Choroid plexus epithelial cell (primary cell): ENCODE measurements at places on chromosomes 13 and 19.

DNA sequence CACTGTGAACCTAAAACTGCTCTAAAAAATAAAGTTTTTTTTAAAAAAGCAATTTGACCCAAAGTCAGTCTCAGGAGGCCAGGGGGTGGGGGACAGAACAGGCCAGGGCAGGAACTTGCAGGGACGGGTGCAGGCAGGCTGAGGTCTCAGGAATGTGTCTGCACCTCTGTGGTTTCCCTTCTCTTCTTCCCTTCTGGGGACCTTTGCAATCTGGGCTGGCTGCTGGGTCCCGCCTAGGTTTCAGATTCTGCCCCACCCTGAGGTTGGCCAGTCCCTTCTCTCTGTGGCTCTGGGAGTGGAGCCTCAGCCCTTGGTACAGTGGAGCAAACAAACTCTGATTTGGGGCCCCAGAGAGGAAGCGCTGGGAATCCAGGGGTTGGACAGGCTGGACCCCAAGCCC is 5.3 kb upstream of the F2RL3 start:
- DNase-seq = no peak

DNA sequence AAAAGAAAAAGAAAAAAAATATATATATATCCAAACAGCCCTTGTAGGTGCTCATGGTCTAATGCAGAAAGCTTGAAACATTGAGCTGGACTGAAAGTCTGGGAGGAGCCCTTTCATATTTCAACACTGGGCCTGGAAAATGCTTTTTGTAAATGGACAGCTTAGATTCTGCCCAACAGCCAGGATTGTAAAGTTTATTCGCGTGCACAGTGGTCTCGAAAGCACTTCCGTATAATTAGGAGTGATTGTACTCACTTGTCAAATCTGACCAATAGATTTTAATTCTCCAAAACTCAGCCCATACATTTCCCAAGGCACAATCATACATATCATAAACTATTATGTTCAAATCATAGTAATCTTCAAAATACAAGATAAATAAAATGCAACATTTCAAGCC is 260.1 kb downstream of the COL4A1 start:
- no peak for DNase-seq

DNA sequence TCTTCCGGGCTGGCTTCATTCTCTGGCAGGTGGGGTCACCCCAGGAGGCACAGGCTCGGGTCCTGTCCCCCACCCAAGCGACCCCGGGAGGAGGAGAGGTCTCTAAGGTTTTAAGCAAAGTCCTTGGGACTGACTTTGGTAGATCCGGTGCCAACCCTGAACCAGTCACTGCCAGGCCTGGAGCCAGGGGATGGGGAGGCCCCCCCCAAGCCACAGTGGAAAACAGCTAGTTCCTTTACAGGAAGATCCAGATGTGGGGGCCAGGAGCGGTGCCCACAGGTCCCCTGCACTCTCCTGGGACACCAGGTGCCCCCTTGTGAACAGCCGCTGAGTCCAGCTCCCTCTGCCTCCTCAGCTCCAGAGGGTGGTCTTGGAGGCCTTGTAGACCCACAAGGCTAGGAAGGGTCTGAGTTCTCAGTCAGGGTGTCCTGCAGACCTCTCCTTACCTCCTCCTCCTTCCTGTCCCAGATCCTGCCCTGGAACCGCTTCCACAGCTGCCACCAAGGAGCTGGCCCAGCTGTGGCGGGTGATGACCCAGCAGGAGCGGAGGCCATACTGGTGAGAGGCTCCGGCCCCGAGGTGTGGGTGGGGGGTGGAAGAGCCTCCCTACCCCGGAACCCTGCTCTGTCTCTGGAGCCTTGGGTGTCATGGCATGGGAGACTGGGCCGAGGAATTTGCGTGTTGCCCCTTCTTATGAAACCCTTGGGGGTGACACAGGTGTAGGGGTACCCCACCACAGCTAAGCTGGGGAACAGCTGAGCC is 6.0 kb downstream of the SIX5 start:
- DNase-seq = no peak

- DNase-seq = peak; percentile 1
Measured at GRCh38 chr13:84870190-84870589, 929.0 kb downstream of the SLITRK6 start.

- DNase-seq = no peak
Measured at GRCh38 chr13:26372747-26373146, 118.8 kb downstream of the CDK8 start.

GRCh38 chr13:102869948-102870676 is 24.3 kb downstream of the ERCC5 start:
- DNase-seq = no peak

DNA sequence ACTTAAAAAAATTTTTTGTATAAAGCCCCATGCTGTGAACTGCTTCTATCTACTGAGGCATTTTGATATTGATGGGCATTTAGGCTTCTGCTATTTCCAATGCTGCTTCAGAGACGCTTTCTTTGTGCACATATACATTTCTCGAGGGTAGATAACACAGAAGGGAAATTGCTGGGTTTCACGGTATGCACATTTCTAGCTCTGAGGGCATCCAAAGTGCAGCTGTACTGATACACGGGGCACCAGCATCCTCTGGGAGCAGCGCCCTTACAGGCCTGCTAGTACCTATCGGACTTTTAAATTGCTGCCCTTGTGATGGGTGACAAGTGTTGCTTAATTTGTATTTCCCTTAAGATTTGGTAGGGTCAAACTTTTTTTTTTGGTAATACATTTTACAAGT is 88.6 kb downstream of the KCTD15 start:
- DNase-seq = no peak

GRCh38 chr13:94007072-94007471 is 472.4 kb downstream of the DCT start:
- DNase-seq = no peak

DNA sequence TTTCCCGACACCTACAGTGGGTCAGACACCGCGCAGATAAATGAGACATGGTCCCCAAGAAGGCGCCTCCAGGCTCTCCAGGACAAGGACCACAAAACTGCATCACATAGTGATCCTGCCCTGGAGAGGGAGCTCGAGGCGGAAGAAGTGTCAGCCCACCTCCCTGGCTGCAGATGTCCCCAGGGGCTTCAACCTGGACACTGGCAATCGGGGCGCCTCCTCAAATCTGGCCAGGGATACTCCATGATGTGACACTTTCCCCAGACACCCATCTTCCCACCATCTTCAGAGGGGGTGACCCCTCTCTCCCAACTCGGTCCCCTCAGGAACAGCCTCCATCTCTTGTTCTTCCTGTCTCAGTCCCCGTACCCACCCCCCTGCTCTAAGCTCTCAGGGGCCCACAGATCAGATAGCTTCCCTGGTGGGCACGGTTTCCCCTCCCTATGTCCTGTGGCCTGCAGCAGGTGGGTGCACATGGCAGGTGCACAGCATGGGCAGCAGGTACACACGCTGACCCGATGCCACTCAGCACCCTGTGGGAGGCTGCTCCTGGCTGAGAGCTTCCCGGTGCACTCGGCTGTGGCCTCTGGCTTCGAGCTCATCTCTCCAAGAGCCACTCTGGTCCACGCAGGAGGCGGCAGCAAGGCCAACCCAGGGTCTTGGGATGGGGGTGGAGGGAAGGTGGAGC is 61.2 kb downstream of the PEPD start:
- DNase-seq = no peak

- DNase-seq = peak; percentile 26
Measured at GRCh38 chr13:44816701-44817100, 172.6 kb downstream of the NUFIP1 start.

DNA sequence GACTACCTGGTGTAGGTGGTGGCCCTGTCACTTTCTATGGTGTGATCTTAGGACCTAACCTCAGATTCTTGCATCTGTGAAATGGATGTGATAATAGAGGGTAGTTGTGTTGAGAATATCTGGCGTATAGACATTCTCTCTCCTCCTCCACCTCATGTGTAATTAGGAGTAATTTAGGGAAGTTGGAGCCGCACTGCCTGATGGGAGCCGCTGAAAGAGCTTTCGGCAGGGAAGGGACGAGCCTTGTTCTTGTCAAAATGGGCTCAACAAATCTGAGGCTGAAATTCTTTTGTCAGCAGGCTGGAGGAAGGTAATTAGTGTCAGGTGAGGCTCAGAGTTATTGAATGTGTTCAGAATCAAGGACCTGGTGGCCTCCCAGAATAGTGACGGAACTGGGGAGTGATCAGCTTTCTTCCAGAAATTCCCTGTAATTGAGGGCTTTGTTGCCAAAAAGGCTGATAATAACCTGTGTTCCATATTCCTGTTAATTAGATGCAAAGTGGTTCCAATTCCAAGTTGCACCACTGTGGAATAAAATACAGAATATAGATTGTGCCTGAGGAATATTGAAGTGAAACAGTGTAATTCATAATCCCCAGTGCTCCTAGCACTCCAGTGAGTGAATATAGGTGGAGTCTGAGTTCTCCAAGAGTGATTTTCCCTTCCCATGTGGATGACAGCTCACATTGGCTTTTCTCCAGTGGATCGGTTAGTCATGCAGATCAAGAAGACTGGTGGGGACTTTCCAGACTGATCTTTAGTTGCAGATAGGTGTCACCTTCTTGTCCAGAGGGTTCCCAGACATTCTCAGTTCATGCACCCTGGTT is 47.5 kb downstream of the SPATA13 start:
- DNase-seq = peak; percentile 84

DNA sequence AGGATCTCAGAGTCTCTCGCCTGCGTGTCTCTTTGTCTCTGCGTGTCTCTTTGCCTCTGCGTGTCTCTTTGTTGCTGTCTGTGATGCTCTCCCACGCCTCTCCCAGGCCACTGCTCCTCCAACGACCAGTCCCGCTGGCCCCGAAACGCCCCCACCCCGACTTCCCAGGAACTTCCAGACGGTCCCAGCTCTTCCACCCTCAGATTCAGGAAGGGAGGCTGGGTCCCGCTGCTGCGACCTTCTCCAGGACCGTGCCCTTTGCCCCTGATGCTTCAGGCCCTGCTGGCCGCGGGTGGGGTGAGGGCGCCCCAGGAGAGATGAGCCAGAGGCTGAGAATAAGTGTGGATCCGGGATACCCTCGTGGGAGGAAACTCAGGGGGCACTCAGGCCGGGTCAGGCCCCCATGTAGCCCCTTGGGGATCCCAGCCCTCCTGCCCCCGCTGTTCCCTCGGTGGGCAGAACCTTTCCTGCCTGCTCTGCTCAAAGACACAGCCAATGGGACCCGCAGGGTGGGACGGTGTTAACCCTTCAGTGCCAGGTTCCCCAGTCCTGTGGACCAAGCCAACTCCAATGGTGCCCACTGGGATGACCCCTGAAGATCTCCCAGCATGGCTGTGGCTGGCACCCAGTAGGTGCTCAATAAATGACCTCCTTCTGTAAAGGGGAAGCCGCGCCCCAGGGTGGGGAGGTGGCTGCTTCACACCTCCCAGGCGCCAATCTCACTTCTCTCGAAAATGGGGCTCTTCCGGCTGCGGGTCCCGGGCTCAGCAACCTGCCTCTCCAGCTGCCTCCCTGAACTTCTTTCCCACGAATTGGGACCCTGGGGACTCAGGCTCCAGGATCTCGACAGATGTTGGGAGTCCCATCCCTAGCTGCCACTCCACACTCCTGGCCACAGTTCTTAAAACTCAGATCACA is 1.5 kb upstream of the S1PR5 start:
- DNase-seq = no peak

GRCh38 chr13:111897178-111897845 is 169.6 kb upstream of the SOX1 start:
- DNase-seq = no peak

- no peak for DNase-seq
Measured at GRCh38 chr13:28503182-28503967, 8.4 kb upstream of the FLT1 start.

DNA sequence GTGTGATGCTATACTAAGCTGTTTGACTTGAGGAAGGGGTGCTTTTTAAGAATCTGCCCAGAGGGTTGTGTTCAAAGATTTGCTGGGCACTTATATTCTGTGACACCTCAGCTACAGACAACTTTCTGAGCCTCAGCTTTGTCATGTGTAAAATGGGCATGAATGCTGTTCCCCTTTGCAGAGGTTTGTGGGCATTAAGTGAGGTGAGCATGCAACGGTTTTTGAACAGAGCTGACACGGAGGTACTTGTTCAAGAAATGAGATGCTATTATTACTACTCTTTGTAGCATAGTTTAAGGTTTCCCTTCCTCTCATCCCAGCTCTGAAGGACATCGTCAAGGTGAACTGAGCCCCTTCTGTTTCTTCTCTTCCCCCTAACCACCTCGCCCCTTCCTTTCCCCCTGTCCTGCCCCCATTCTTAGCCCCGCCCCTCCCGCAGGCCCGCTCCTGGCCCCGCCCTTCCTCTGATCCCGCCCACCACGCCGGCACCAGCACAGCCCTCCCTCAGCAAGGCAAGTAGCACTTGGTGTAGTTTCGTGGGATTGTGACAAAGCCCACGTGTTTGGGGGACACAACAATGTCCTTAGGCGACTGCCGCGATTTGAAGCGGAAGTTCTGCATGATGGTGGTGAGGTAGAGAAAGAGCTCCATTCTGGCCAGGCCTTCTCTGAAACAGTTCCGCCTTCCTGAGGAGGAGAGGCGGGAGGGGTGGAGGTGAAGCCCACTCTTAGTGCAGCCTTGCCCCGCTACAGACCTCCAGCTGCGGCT is 26.1 kb upstream of the CYP2A7 start:
- no peak for DNase-seq

- DNase-seq = no peak
Measured at GRCh38 chr19:11221082-11221598, 18.3 kb upstream of the ANGPTL8 start.

GRCh38 chr13:23609874-23610576 is 39.8 kb downstream of the TNFRSF19 start:
- peak; percentile 37 for DNase-seq

DNA sequence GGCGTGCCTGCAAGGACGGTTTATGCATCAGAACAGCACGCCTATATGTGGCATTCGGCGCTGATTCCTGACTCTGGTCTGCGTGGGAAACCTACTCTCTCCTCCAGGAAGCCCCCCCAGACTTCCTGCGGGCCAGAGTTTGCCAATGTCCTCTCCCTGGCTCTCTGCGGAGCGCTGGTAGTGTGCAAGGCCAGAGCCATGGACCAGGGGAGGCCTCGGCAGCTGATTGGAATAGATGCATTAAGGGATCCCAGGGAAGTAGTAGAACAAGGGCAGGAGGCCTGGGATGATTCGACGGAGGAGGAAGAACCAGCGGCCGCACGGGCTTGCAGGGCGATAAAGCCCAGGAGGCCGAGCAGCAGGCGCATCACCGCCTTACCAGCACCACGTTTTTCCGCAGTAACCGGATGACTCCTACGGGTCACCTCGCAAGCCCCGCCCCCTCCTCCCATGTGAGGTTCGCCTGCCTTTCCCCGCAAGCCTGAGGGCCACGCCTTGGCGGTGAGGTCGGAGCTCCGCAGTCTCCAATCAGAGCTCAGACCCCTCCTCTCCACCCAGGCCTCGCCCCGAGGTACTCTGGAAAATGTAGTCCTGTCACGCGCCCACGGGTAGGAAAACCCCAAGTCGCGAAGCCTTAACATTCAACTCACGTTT is 5.0 kb downstream of the CLEC11A start:
- DNase-seq = peak; percentile 56

- DNase-seq = no peak
Measured at GRCh38 chr19:54196536-54196935, 4.1 kb upstream of the RPS9 start.

DNA sequence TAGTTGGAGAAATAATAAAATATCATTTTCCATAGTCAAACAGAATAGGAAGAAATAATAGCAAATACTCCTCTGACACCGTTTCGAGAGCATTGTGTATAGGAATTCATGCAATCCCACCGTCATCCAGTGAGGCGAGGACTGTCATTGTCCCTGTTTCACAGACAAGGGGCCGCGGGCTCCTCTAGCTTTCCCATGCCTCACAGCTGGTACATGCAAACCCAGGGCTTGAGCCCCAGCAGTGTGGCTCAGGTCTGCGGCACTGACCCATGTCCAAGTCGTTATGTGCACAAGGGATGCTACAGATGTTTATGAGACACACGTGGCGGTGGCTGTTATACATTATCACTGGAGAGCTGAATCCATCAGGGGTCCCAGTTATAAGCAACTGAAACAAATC is 18.5 kb upstream of the ATP11A start:
- no peak for DNase-seq

GRCh38 chr19:18340990-18341868 is 831 bp downstream of the PGPEP1 start:
- peak; percentile 50 for DNase-seq
